Stimulated activated CD8-positive, alpha-beta memory T cell treated with anti-CD3 and anti-CD28 coated beads, Interleukin-4, amount 100 ng/mL, for 1 hour (primary cell): ENCODE measurements at places on chromosomes 16 and 17.

DNA sequence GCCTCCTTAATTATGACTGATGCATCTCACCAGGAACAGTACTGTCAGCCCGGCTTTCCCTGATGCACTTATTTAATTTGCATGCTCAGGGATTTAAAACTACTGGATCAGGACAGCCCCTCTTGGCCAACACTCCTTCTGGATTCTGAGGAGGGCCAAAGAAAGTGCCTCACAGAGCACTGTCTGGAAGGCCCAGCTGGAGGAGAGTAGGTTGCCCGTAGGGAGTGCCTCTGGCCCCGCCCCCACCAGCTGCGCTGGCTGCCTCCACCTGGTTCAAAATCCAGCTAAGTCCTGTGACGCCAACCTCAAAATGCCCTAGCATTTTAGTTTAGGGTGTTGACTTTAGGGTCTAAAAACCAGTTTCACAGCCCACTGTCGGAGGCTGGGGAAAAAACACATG is 49.4 kb upstream of the SREBF1 start:
- no peak for DNase-seq

GRCh38 chr16:48834576-48834975 is 224.6 kb upstream of the N4BP1 start:
- DNase-seq, result no peak

GRCh38 chr17:82047379-82047778 is 4.2 kb downstream of the RFNG start:
- DNase-seq, result no peak

- DNase-seq, result no peak
Observed at GRCh38 chr16:4692460-4693295, 684 bp upstream of the NUDT16L1 start.

GRCh38 chr17:74117087-74117698 is 86.3 kb upstream of the RPL38 start:
- DNase-seq, result no peak

DNA sequence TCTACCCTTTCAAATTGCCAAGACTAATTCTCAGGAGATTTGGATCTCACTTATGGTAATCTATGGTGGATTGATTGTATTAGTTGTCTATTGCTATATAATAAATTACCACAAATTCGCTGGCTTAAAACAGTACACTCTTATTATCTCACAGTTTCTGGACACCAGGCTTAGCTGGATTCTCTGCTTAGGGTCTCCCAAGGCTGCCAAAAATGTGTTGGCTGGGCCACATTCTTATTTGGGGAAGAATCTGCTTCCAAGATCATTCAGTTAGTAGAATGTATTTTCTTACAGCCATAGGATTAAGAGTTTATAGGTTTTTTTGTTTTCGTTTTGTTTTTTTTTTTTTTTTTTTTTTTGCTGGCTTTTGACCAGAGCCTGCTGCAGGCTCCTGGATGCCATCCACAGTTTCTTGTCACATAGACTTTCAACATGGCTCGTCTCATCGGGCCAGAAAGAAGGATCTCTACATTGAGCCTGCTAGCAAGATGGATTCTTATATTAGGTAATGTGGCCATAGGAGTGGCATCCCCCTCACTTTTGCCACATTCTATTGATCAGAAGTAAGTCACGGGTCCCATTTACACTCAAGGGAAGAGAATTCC is 415.3 kb downstream of the KIF2B start:
- DNase-seq, result no peak

- no peak for DNase-seq
Observed at GRCh38 chr17:71423871-71424546, 696.8 kb upstream of the SOX9 start.

DNA sequence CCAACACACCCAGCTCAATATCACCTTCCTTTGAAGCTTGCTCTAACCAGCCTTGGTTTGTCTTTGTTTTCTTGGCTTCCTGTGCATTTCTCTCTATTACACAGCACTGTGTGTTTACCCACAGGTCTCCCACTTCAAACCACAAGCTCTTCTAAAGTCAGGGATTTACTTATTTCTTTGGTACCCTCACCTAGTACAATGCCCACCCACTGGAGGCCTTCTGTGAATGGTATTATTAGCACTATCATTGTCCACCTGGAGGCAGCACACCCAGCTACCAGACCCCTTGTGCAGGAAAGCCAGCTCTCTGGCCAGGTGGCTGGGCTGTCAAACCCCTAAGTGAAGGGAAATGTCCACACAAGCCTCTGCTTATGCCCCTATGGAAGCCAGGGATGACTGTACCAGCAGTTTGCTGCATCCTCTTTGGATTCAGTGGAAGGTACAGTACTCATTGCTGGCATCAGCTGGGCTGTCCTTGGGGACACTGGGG is 9.4 kb upstream of the TOP2A start:
- DNase-seq, result no peak

GRCh38 chr17:72268431-72268830 is 147.6 kb downstream of the SOX9 start:
- no peak for DNase-seq

GRCh38 chr16:56980792-56981724 is 8.3 kb upstream of the NLRC5 start:
- no peak for DNase-seq

DNA sequence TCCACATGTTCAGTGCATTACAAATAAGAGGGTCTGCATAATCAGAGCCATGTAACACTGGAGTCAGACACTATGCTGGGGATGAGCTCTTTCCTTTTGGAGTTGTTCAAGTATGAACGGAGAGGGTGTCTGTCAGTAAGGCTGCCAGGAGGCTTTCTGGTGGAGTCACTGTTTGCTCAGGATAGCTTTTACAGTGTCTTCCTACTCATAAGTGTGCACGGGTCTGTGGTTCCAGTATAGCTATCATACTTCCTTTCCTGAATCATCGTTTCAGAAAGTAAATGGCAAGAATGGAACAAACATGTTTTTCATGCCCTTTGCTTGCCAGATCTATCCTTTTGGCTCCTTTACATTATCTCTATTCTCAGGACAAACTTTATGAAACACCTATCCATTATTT is 152.7 kb upstream of the CDH11 start:
- no peak for DNase-seq

DNA sequence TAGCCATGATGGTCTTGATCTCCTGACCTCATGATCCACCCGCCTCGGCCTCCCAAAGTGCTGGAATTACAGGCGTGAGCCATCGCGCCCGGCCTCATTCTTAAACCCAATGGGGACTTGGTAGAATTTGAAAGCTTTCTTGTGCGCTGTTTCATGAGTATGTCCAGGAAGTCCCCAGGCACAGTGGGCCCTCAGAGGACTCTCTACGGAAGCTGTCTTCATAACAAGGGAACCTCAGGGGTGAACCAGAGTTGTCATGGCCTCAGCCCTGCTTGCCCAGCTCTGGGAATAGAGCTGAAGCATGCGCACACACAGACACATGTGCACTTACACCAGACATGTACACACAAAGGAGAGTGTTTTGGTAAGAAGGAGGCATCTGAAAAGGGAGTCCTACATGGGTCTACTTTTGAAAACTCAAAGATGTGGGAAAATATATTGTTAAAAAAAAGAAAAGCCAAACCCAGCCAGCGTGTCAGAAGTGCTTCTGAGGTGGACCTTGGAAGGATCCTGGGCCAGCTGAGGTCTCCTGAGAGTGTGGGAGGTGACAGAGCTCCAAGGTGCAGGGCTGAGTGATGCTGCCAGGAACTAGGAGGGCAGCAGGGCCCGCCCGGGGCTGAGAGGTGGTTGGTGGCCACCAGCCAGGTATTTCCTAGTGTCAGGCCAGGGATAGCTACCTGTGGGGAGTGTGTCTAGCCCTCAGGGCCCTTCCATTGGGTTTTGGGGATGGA is 54.6 kb downstream of the EPN2 start:
- DNase-seq, result no peak

GRCh38 chr16:72787514-72788268 is 260.2 kb downstream of the ZFHX3 start:
- peak; percentile 13 for DNase-seq

GRCh38 chr16:57899771-57900661 is 70.9 kb downstream of the CNGB1 start:
- DNase-seq, result peak; percentile 61

DNA sequence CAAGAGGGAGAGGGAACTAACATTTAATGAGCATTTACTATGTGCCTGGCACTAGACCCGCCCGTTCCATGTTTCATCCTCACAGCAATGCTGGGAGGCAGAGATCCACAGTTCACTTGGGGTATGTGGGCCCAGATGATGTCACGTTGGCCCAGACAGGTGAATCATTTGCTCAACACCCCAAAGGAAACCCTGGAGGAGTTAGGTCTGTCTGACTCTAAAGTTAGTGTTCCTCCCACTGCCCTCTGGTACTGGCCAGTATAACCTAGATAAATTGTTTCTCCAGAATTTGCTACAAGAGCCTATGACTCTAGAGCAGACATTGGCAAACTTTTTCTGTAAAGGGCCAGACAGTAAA is 164.6 kb downstream of the VPS53 start:
- DNase-seq, result no peak

- DNase-seq, result no peak
Observed at GRCh38 chr17:60909405-60909804, 231.8 kb downstream of the BCAS3 start.

GRCh38 chr17:32007463-32008298 is 498 bp downstream of the LRRC37B start:
- DNase-seq, result no peak

- peak; percentile 25 for DNase-seq
Observed at GRCh38 chr16:11088074-11088730, 143.8 kb downstream of the CLEC16A start.

- DNase-seq, result no peak
Observed at GRCh38 chr16:82835487-82836155, 208.9 kb downstream of the CDH13 start.

DNA sequence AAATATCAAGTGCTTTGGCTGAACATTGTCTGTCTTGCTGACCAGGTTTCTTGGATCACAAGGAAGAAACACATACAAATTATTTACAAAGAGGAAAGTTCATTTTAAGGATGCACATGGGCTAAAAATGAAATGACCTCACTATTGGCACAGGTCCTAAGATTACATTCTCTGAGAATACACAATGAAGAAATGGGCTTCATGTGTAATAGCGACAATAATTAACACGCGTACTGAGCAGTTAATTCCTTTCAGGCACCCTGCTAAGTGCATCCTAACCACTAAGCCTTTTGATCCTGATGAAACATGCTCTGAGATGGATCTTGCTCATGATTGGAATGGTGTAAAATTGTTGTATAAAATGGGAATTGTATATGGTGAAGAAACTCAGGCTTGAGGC is 429.0 kb downstream of the HS3ST4 start:
- DNase-seq, result no peak

DNA sequence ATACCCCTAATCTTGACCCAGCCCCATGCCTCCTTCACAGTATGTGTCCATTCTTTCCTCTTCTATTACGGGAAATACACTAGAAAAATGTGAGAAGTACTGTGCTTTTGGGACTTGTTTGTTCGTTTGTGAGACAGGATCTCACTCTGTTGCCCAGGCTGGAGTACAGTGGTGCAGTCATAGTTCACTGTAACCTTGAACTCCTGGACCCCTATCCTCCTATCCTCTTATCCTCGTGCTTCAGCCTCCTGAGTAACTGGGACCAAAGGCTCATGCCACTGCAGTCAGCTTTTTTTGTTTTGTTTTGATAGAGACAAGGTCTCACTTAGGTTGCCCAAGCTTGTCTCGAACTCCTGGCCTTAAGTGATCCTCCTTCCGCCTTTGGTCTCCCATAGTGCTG is 29.9 kb upstream of the RASL10B start:
- DNase-seq, result no peak

- DNase-seq, result no peak
Observed at GRCh38 chr17:17067257-17067656, 25.0 kb downstream of the MPRIP start.

DNA sequence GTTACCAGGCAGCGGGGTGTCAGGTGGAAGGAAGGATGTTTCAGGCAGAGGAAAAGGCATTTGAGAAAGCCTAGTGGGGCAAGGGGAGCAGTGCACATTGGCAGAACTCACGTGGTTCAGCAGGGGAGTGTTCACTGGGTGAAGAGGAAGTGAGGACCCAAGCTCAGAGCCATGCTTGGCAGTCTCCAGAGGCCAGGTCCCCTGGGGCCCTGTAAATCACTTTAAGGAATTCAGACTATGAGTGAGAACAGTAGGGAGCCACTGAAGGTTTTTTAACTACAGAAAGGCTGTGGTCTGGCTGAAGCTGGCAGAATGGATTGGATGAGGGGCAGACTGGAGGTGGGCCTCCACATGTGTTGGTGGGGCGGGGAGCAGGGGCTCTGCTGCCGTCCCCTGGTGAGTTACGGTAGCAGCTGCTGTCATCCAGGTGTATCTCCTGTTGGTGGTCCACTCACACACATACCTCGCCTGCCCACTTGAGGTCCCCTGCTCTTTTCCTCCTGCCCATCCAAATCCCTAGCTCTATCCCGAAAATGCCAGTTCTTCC is 5.1 kb downstream of the CLEC16A start:
- no peak for DNase-seq

- DNase-seq, result no peak
Observed at GRCh38 chr17:43591001-43591400, 44.9 kb upstream of the ETV4 start.

DNA sequence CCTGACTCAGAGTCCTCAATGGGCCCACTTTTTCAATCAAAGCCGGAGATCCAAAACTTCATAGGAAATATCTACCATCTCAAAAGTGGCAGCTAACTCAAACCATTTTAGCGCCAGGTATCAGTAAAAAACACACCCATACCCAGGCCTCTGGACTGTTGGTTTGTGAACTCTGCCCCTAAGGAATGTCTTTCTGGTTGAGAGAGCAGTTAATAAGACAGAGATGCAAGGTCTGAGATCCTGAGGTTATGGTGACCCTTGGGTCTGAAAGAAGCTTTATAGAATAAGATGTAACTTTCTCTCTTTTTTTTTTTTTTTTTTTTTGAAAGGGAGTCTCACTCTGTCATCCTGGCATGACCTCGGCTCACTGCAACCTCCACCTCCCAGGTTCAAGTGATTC is 350.5 kb downstream of the SOX9 start:
- no peak for DNase-seq

- DNase-seq, result no peak
Observed at GRCh38 chr16:85948138-85948509, 49.2 kb downstream of the IRF8 start.

GRCh38 chr16:31099860-31100638 is 5.5 kb upstream of the VKORC1 start:
- no peak for DNase-seq

GRCh38 chr17:42979511-42980273 is at the start of gene PTGES3L:
TSS of gene PTGES3L (minus strand) at chr17:42980080. CDS start at chr17:42980053, 27 bp downstream.
- DNase-seq, result no peak

DNA sequence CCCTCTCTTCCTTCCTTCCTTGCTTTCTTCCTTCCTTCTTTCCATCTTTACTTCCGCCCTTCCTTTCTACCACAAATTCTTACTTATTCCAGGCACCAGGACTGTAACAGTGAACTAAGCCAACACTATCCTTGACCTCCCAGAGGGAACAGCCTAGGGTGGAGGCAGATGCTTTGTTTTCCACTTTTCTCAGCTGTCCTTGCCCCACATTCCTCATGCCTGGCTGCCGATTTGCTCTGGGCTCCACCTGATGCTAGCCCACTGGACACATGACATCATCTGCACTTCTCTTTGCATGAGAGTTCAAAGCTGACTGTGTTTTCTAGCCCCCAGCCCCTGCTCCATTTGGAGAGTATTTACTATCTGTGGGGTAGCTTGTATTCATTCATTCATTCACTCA is 283.0 kb downstream of the MAF start:
- DNase-seq, result no peak
